ENCODE measurements at places on chromosomes 1 and 21.

DNA sequence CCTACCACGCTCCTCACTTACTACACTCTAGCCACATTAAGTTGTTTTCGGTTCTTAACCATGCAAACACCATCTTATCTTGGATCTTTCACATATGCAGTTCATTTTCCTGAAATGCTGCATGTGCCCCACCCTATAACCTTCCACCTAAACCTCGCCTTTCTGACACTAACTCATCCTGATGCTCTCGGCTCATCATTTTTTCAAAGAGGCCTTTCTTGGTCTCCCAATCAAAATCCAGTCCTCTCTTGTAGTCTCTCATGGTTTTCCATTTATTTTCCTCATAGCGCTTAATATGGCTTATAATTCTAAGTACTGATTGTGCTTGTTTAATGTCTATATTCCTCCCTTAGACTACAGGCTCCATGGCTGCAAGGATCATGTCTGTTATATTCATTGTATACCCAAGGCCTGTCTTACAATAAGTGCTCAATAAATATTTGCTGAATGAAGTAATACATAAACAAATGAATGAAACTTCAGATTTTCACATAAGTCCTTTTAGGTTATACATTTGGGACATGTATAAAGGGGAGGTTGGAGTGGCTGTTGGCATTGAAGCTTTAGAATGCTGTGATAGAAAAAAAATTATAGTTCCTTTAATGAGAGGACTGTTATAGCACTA is 79.2 kb upstream of the CDC42BPA start:
- no peak for DNase-seq

- DNase-seq: no peak
Observed at GRCh38 chr1:159214149-159214760, 9.6 kb downstream of the ACKR1 start.

DNA sequence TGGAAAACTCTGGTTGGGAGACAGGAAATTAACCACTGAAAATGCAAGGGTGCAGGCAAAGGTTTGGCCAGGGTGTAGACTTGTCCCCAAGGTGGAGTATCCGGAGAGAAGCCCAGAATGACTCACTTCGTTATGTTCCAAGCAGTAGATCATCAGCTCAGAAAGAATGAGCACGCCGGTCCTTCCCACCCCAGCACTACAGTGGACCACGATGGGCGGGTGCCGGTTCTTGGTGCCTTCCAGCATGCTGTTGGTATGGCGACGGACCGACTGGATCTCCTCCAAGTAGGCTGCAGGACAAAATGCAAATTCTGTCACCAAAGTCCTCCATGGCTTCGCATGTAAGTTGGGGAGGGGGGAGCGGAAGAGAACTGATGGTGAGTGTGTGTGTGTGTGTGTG is 83.4 kb downstream of the SMYD2 start:
- no peak for DNase-seq

- no peak for DNase-seq
Observed at GRCh38 chr1:36149973-36150295, 648 bp upstream of the TRAPPC3 start.

DNA sequence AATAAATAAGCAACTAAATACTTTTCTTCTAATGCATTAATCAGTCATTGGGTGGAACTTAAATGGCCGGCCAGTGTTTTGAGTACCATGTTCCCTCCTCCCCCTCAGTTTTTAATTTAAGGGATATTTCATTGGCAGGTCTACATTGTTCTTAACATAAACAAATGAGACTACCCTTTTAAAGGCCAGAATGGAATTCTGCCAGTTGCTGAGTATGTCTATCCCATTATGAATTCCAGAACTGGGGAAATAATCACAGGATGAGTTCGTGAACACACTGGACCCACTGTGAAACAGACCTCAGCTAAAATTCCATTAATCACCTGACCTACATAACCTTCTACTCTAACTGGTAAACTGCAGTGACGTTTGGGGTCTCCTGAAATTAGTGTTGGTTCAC is 305.5 kb upstream of the PKN2 start:
- no peak for DNase-seq

DNA sequence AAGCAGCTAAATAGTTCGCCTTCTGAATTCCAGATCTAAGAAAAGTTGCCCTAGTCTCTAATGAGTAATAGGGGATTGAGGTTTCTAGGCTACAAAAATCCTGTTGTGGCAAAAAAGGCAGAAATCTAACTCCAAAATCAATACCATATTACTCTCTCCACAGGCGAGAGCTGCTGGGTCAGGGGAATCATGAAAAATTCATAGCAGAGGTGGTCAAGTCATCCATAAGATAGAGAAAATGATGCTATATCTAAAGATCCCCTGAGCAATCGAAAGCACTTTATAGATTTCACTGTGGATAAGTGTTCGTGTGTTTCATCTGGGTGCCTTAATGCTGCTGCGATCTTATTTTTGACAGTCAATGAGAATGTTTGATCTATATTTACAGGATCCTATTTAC is 417.7 kb downstream of the AGBL4 start:
- DNase-seq: no peak

DNA sequence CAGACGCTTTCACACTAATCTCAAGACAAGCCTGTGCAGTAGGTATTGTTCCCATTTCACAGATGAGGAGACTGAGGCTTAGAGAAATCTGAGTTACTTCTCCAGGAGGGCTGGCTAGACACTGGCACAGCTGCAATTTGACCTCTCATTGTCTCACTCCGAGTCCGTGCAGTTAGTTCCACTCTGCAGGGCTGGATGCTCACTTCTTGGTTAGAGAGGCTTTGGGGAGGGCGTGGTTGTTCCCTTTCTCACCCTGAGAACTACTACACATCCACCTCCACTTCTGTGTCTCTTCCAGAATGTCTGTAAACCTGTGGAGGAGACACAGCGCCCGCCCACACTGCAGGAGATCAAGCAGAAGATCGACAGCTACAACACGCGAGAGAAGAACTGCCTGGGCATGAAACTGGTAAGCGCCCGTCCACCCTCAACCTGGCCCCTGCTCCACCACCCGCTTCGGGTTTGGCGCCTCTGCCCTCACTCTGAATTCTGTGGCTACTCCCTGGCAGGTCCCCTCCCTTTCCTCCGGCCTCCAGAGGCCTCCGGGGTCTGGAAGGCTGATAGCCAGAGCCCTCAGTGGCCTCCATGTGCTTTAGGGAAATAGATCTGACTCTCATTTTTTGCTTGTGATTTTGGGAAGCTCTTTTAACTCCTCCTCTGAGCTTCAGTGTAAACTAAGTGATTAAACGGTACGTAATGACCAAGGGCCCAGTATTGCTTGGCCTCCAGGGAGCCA is 29.1 kb downstream of the EIF2D start:
- DNase-seq: no peak

- no peak for DNase-seq
Observed at GRCh38 chr1:106910798-106911197, 145.7 kb upstream of the PRMT6 start.

GRCh38 chr1:156247460-156248322 is at the start of gene PAQR6:
PAQR6 (minus strand) TSS chr1:156248056; CDS start chr1:156246731, 1,325 bp downstream.
- DNase-seq: no peak

- no peak for DNase-seq
Observed at GRCh38 chr1:36440646-36441045, 9.6 kb downstream of the OSCP1 start.

GRCh38 chr1:53281133-53281532 is 42.8 kb upstream of the MAGOH start:
- no peak for DNase-seq

- no peak for DNase-seq
Observed at GRCh38 chr1:54051933-54052430, 1.0 kb downstream of the TMEM59 start.

GRCh38 chr1:117587499-117588356 is 18.1 kb upstream of the TENT5C start:
- DNase-seq: no peak

GRCh38 chr1:193537266-193538002 is 351.0 kb upstream of the B3GALT2 start:
- DNase-seq: no peak

- peak; percentile 50 for DNase-seq
Observed at GRCh38 chr1:40857737-40858136, 4.4 kb downstream of the CITED4 start.

DNA sequence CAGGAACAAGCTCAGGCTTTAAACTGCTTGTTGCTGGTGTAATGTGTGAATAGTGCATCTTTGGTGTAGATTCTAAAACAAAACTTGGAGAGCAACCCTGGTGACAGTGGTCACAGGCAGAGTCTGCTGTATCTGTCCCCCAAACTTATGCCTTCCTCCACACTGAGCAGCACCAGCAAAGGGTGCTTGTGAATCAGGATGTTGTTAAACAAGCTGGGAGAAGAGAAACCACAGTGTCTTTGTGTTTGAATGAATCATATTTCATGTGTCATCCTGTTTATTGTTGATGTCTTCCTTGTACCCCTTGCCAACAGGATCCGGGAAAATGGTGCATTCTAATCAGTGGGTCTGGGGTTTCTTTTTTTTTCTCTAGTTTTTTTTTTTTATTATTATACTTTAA is 91.9 kb upstream of the COG2 start:
- no peak for DNase-seq

GRCh38 chr21:38903690-38904139 is 98.0 kb downstream of the ETS2 start:
- no peak for DNase-seq

DNA sequence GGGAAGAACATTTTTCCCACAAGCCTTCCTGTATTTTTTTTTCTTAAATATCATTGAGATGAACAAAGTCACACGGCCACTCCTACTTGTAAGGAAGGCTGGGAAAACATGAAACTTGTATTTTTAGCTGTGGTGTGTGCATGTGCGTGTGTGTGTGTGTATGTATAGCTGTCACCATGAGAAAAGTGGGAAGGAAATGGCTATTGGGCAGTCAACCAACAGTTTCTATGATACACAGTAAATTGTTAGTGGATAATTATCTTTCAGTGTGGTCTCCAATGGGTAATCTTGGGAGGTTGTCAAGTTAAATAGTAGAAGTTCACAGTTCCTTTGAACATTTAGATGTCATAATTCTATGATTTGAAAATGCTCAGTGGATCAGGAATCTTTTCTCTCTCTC is 132.7 kb upstream of the USP24 start:
- no peak for DNase-seq

DNA sequence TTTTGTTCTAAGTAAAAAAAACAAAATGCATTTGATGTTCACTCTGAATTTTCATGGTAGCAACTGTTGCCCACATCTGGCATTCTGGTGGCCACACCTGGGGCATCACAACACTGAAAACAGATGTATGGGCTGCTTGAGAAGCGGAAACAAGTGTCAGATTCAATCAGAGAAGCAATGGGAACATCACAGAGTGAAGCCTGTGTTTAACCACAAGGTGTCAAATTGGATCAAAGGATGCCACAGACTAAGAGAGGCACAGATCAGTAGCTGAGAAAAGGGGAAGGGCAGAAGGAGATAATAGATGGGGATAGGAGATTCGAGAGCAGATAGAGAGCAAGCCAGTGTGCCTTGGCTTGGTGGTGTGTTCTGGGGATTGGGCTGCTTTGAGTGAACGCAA is 49.8 kb upstream of the MTF2 start:
- no peak for DNase-seq

GRCh38 chr1:234509457-234510328 is 30.7 kb upstream of the TARBP1 start:
- no peak for DNase-seq

- no peak for DNase-seq
Observed at GRCh38 chr1:177137814-177138213, 26.7 kb downstream of the ASTN1 start.

GRCh38 chr21:14768042-14768441 is 221.9 kb upstream of the SAMSN1 start:
- no peak for DNase-seq

GRCh38 chr1:218397752-218398339 is 52.7 kb downstream of the TGFB2 start:
- no peak for DNase-seq

DNA sequence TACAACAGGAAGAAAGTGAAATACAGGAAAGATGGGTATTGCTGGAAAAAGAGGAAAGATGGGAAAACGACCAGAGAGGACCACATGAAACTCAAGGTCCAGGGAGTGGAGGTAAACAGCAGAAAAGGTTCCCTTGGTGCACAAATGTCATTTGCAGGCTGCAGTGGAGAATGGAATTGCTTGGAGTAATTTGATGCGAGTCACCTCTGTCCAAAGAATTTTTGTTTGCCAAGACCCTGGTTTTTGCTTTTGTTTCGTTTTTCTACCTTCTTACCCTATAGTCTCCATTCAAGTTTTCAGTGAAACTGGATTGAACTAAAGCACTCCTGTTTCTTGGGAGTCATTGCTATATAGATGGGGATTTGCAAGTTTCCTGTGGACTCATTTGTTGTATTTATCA is 464.3 kb downstream of the CAMTA1 start:
- no peak for DNase-seq
